ENCODE measurements at places on chromosomes 2 and 18. TPM values are rescaled to one million over a fixed set of nuclear protein-coding genes. Genes with fewer than 3 reads are reported as not detected.

Gene B3GNT7
- 0.48 TPM for total RNA-seq

Gene LIPG
- 78.8 TPM for total RNA-seq

Gene MARCHF4
- total RNA-seq, result 4.0 TPM

Gene DYSF
- total RNA-seq, result 28.9 TPM

Gene AGPS
- 42.8 TPM for total RNA-seq

Gene RNF138
- total RNA-seq, result 26.2 TPM

Gene RDH14
- total RNA-seq, result 16.8 TPM

Gene TEX51
- total RNA-seq, result not detected

- DNase-seq, result peak; percentile 57
Observed at GRCh38 chr2:212723226-212723625, 184.6 kb upstream of the ERBB4 start.

DNA sequence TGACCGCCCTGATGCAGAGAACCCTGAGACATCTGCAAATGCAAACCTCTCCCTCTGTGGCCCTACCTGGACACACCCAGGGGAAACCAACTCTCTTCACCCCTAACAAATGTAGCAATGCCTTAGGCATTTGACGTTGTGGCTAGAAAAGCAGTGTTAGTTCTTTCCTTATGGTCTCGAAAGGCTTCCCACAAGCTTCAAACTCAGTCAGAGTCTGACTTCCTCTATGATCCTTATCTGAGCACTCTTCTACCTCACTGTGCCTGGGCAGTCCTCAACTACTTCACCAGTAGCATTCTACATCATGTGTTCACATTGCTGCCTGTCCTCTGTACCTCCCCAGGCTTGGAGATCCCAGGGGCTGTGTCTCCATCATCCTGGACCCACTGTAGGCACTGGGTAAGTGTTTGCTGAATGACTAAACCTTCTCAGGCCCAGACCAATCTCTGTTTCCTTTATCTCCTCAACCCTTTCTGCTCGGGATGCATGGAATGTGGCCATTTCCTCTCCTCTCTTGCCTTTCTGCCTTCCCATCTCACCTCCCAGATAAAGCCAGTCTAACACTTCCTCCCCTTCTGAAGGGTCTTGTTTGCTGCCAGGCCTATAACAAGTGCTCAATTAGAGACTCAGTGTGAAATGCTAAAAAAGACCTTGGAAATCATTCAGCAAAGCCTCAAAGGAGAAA lies 91.7 kb upstream of the ACAA2 start:
- DNase-seq, result no peak

- DNase-seq, result no peak
Observed at GRCh38 chr2:108360776-108361468, 16.8 kb upstream of the SULT1C4 start.

- DNase-seq, result no peak
Observed at GRCh38 chr18:24949908-24950307, 402.1 kb downstream of the ZNF521 start.

DNA sequence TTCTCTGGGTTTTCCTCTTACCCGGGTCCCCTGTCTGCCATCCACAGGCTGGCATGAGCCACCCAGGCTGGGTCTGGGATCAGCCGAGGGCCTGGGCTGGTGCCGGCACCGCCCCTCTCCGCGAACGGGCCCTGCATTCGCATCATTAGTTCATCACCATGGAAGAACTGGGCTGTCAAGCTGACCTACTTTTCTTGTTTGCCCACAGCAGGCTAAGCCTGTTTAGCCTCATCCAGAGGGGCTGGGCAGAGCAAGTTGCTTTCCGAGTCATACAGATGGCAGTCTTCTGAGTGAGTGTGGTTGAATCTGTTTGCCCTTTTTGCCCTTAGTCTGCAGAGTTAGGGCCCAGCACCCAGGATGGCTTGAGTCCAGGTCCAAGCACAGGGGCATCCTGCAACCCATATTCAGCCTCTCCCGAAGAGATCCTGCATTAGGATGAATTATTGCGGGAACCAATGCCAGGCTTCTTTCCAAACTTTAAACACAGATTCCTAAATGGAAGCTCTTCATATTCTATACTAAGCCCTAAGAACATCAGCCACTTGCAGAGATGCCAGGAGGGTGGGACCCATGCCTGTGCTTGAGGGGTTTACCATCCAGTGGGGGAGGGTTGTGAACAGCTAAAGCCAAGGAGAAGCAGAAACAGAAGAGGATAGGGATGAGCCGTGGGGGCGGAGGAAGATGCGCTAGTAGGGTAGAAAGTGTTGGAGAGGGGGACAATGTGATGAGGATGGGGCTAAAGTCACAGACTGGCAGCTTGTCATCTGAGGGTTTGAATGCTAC lies 68.0 kb downstream of the NPAS2 start:
- DNase-seq, result peak; percentile 23

- peak; percentile 27 for DNase-seq
Observed at GRCh38 chr2:110205660-110206455, 1.0 kb upstream of the NPHP1 start.

DNA sequence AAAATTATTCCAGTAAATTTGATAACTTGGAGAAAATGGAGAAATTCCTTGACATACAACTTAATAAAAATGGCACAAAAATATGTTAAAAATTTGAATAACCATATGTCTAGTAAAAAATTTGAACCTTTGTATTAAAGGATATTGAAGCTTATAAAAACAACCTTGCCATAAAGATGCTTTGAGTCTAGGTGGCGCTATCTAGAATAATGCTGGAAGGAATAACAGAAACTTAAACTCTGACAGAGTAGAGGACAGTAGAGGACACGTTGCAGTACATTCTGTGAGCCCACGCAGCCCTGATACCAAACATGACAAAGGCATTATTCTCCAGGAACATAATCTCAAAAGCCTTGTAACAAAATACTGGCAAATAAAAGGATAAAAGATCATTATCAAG lies 44.7 kb upstream of the ALKAL2 start:
- DNase-seq, result no peak

GRCh38 chr2:151654891-151655290 lies 79.4 kb downstream of the NEB start:
- DNase-seq, result no peak

GRCh38 chr2:60551240-60552077 lies 2.0 kb downstream of the BCL11A start:
- peak; percentile 50 for DNase-seq

DNA sequence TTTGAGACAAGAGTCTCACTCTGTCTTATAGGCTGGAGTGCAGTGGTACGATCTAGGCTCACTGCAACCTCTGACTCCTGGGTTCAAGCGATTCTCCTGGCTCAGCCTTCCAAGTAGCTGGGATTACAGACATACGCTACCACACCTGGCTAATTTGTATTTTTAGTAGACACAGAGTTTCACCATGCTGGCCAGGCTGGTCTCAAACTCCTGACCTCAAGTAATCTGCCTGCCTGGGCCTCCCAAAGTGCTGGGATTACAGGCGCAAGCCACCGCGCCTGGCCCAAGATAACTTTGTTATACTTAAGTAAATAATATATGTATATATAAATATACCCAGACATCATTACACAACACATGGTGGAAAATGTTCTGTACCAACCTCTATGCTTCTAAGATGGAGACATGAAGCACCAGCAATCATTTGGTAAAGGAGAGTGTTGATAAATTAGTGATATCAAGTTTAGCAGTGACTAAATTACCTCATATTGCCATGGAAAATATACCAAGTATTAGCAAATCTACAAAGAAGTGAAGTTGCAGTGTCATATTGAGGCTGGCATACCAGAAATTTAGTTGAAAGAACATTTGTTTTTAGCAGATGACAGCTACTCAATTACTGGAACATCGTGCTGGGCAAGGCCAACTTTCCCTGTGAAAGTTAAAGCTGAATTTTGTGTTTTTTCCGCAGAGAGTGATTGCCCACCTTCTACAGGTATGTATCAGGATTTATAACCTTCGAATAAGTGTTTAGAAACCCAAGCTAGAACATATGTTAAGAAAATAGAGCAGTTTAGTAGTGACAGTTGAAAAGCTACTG lies 177.7 kb downstream of the MYCN start:
- DNase-seq, result no peak

GRCh38 chr2:99876956-99877355 lies 265.4 kb downstream of the AFF3 start:
- DNase-seq, result no peak

- DNase-seq, result peak; percentile 82
Observed at GRCh38 chr18:29164020-29164706, 987.2 kb upstream of the CDH2 start.

DNA sequence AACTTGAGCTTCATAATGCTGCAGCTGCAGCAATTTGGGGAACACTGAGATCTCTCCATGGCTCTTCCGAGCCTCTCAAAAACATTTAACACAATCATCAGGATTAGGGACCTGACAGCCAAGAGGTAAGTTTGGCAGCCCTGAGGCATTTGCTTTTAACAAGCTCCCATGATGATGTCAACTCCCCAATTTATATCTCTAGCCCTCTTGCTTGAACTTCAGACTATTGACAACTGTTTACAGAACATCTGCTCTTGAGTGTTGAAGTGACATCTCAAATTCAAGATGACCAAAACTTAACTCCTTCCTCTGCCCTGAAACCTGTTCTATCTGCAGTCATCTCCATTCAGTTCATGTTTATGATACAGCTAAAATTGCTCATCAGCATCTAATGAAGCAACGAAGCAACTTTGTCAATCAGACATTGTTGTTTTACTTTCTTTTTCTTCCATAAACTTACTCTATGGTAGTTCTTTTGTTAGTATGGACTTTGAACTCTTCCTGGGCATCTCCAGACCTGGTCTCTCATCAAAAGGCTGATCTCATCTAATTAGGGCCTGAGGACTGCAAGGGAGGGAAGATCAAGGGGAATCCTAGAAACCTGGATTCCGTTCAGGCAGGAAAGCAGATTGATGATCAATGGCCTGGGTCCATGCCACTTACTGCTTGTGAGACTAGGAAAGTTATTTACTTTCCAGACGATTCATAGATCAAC lies 48.1 kb downstream of the SEMA4F start:
- no peak for DNase-seq

GRCh38 chr2:17136231-17136630 lies 382.0 kb downstream of the RAD51AP2 start:
- DNase-seq, result no peak

- peak; percentile 16 for DNase-seq
Observed at GRCh38 chr18:68662754-68663153, 52.2 kb downstream of the TMX3 start.

GRCh38 chr2:8737571-8738175 lies 55.8 kb downstream of the ID2 start:
- DNase-seq, result peak; percentile 17

- DNase-seq, result no peak
Observed at GRCh38 chr2:64319896-64320295, 134.1 kb upstream of the LGALSL start.
